ENCODE measurements at places on chromosomes 2 and 18. TPM values are rescaled to one million over a fixed set of nuclear protein-coding genes. Genes with fewer than 3 reads are reported as not detected.

GAREM1 gene
- 5.2 TPM for total RNA-seq

AQP12A gene
- not detected for total RNA-seq

CHST9 gene
- total RNA-seq: 2.0 TPM

PDCL3 gene
- total RNA-seq: 16.7 TPM

CYRIA gene
- 4.3 TPM for total RNA-seq

CHRND gene
- total RNA-seq: not detected
